ENCODE measurements at places on chromosomes 4 and X. TPM values are rescaled to one million over a fixed set of nuclear protein-coding genes. Genes with fewer than 3 reads are reported as not detected.

The SULT1E1 gene
- not detected for total RNA-seq

The KIF4A gene
- total RNA-seq = 0.55 TPM

The ADGRA3 gene
- 86.1 TPM for total RNA-seq

- no peaks in the 10 kb centered on the region for H3K36me3 ChIP-seq
- no peak overlapping the region for H3K4me3 ChIP-seq
- H3K4me1 ChIP-seq = no peaks in the 10 kb centered on the region
- no peaks in the 10 kb centered on the region for H3K27me3 ChIP-seq
- DNase-seq = no peak
Observed at GRCh38 chr4:71125137-71125536, 131.7 kb downstream of the DCK start.

- H3K36me3 ChIP-seq = no peaks in the 10 kb centered on the region
- H3K27ac ChIP-seq = no peak overlapping the region
- no peak overlapping the region for H3K4me3 ChIP-seq
- no peaks in the 10 kb centered on the region for H3K27me3 ChIP-seq
Observed at GRCh38 chrX:50536955-50537354, 66.3 kb upstream of the DGKK start.

DNA sequence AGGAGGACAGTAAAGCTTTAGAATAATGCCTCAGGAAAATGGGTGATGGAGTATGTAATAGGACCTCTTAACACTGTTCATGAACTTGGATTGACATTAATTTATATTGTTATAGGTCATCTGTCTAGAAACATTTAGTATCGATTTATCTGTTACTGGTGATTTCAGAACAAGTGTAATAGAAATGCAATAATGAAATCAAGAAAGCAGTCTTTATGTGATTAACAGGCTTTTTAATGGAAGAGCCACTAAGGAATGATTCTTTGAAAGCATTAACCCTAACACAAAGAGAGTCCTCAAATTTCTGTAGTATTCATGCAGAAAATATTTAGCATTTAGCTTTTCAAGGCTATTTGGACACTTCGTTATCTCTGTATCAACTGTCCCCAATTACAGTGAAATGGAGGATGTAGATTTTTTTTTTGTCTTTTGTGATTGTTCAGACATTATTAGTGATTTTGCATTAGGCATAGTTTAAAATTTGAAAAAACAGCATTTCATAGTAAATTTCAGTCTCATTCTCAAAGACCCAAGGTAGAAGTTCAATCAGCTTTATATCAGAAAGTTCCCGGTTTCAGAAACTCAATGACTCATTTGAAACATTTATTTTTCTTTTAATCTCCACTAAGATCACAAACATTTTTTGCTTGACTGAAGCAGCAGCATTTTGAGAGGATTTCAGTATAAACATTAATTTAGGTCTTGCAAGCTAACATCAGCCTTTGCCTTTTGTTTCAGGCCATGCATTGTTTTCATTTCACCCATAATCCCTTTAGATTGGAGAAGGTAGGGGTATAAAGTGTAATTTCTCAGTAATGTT is 56.3 kb downstream of the AGTR2 start:
- no peak overlapping the region for H3K27ac ChIP-seq
- no peaks in the 10 kb centered on the region for H3K4me1 ChIP-seq
- no peaks in the 10 kb centered on the region for H3K27me3 ChIP-seq

GRCh38 chrX:102964940-102965339 is 27.9 kb downstream of the RAB40AL start:
- H3K27me3 ChIP-seq = no peaks in the 10 kb centered on the region
- DNase-seq = no peak
- H3K27ac ChIP-seq = no peak overlapping the region
- H3K36me3 ChIP-seq = no peaks in the 10 kb centered on the region
- no peak overlapping the region for H3K4me3 ChIP-seq

DNA sequence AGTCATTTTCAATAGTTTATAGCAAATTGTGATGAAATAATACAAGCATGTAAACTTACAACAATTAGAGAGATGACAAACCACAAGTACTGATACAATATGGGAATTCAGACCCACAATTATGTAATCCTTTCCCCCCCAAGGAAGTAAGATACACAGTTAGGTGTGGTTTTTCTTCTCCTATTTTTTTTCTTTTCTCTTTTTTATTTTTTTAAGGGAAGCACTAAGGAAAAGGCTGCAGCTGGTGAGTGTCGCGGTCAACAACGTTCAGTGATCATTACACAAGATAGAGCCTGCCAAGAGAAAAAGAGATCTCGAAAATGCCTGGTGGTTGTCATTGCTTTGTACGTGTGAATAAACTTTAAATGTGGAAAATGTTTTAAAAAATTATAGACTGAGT is 9.8 kb downstream of the NDNF start:
- H3K27me3 ChIP-seq = no peaks in the 10 kb centered on the region
- no peak overlapping the region for H3K4me3 ChIP-seq
- no peak for DNase-seq

- no peaks in the 10 kb centered on the region for H3K4me1 ChIP-seq
- H3K27me3 ChIP-seq = no peaks in the 10 kb centered on the region
- no peaks in the 10 kb centered on the region for H3K36me3 ChIP-seq
- H3K27ac ChIP-seq = no peak overlapping the region
- no peak for DNase-seq
- no peak overlapping the region for H3K4me3 ChIP-seq
Observed at GRCh38 chr4:112739442-112739841, 102.5 kb downstream of the LARP7 start.

- no peak overlapping the region for H3K4me3 ChIP-seq
- H3K4me1 ChIP-seq = no peaks in the 10 kb centered on the region
- DNase-seq = no peak
- H3K27ac ChIP-seq = no peak overlapping the region
- H3K27me3 ChIP-seq = no peaks in the 10 kb centered on the region
Observed at GRCh38 chr4:157014621-157015591, 43.3 kb upstream of the PDGFC start.

GRCh38 chr4:25113915-25114904 is 46.0 kb downstream of the SEPSECS start:
- no peaks in the 10 kb centered on the region for H3K27me3 ChIP-seq
- no peaks in the 10 kb centered on the region for H3K36me3 ChIP-seq
- no peak for DNase-seq
- H3K27ac ChIP-seq = no peak overlapping the region

Measured in sigmoid colon (tissue), 7 donors.